ENCODE measurements at places on chromosomes 12 and 14.

- no peak for DNase-seq
These were observed 261.4 kb upstream of the NPAS3 start for GRCh38 chr14:32677129-32677780.

- DNase-seq = no peak
These were observed 537.3 kb downstream of the TMTC2 start for GRCh38 chr12:83224012-83224411.

DNA sequence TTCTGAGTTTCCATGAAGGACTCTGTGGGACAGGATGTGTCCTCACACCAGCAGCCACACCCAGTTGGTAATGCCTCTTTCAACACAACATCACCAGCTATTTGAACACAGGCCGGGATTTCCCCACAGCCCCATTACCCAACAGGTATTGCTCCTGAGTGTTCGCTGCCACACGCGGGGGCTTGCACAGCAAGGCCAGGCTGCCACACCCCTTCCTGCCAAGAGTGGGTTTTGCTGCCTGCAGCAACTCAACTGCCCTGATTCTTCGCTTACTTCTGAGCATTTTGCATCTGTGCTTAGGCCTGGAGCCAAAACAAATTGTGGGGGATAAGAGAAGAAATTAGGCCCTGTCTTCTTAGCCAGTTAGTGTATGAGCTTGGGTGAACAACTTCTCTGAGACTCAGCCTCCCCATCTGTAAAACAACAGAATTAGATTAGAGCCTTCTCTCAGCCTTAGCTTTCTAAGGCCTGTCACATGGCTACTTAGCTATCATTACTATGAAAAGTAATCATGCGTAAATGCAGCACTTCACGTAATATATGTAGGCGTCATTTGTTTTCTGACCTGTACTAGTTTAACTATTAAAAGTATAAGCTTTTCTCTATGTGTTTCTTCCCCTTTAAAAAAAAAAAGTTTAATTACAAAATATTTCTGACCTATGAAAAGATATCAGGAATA, 20.0 kb downstream of the CKAP4 start:
- no peak for DNase-seq

DNA sequence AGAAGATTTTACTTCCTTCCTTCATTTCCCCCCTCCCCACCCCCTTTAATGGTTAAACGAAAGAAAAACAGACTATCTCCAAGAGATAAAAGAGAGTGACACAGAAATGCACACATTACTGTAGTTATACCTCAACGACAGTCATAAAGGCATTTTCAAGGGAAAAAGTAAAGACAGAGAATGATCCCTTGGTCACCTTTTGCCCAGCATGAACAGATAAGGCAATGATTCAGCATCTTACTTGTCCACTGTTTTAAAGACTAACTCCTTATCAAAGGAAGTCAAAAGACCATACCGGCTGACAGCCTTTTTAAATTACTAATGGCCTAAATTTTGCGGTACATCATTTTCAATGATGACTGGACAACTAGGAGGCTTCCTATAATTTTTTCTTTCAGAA, 326.6 kb downstream of the PAWR start:
- DNase-seq = no peak

GRCh38 chr12:50326590-50327284, 43.4 kb upstream of the LIMA1 start:
- peak; percentile 46 for DNase-seq

- DNase-seq = peak; percentile 90
These were observed 125.3 kb upstream of the HIF1A start for GRCh38 chr14:61569812-61570548.

GRCh38 chr12:77047341-77048109, 17.8 kb downstream of the E2F7 start:
- no peak for DNase-seq

GRCh38 chr12:34109390-34109789, 87.1 kb downstream of the ALG10 start:
- no peak for DNase-seq

GRCh38 chr14:85909581-85909980, 379.6 kb downstream of the FLRT2 start:
- DNase-seq = peak; percentile 17

- DNase-seq = peak; percentile 36
These were observed 9.5 kb downstream of the ACIN1 start for GRCh38 chr14:23085458-23085857.

DNA sequence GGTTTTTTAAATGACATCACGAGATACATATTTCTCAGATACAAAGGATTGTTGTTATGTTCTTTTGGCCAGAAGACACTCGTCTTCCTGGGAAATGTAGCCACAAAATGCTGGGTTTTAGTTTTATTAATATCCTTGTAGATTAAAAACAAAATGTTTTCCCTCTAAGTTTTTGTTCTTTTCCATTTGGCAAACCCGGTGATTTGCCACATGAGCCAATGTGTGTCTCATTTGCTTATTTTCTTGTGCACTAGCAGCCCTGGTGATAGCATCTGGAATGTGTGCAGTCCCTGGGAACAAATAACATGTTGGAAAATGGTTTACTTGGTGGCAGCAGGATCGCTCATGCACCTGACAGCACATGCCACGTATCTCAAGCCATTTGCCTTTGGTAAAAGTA, 61.0 kb downstream of the HMGA2 start:
- DNase-seq = no peak

DNA sequence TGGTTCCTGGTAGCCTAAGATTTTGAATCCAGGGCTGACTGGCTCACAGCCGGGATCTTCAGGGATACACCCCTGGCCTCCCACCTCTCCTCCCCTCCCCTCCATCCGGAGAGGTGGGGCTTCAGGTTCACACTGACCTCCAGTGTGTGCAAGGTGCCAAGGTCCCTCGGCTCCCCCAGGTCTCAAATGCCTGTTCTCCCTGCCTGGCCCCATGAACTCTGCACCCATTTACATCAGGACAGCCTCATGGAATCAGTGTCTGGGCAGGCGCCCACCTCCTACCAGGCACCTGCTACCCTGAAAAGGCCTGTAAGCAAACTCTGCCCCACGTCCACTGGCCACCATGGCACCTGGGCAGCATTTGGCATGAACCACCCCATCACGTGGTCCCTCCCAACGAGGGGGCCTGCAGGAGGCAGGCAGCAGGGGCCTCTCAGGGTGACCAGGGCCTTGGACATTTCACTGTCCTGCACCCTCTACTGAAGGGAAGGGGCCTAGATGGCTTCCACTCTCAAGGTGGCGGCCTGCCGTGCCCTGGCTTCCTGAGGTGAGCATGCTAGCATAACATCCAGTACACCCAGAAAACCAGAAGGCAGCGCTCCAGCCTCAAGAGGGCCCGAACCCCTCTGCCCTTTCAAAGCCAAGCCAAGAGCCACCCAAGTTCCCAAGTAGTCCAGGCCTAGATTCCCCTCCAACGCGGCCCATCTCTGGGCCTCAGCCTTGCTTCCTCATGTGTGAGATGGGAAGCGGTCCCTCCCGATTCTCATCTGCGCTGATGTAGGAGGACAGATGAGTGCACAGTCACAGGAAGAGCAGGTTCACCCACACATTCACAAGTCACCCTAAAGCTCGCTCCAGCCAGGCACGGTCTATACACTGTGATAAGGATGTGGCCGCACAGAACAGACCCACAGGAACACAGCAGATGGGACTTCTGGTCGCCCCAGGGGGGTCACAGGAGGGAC, 37.3 kb downstream of the CCDC85C start:
- no peak for DNase-seq

DNA sequence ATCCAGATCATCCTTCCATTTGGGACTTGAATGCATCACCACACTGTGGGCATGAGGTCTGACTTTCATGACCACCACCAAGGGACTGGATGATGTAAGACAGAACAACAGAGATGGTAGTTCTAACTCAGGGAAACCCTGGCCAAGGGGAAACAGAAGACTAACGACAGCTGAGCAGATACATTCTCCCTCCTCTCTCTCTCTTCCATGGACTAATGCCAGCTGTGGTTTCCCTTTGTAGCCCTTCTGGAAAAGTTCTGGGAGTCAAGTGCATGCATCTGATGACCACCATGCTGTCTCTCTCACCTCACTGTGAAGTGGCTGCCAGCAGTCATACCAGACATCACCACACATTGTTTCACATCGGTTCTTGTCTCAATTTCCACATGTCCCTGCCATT, 3.4 kb downstream of the TAS2R30 start:
- DNase-seq = no peak

- no peak for DNase-seq
These were observed 1595.8 kb upstream of the SEL1L start for GRCh38 chr14:83129496-83129895.

DNA sequence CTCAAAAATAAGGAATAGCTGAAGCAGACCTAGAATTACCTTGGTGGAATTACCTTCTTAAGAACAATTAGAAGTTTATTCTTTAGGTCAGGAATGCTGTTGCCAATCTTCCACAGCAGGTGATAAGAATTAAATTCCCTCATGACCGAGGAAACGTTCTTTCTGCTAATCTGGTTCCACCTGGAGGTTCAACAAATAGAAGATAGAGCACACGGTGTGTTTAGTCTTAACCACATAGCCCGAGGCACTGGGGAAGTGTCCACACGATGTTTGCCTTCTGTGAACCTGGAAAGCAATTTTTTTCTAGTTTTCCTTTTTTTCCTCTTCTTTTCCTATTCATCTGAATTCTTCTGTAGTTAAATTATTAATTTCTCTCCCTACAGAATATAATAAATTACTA, 906.9 kb downstream of the NRXN3 start:
- no peak for DNase-seq

DNA sequence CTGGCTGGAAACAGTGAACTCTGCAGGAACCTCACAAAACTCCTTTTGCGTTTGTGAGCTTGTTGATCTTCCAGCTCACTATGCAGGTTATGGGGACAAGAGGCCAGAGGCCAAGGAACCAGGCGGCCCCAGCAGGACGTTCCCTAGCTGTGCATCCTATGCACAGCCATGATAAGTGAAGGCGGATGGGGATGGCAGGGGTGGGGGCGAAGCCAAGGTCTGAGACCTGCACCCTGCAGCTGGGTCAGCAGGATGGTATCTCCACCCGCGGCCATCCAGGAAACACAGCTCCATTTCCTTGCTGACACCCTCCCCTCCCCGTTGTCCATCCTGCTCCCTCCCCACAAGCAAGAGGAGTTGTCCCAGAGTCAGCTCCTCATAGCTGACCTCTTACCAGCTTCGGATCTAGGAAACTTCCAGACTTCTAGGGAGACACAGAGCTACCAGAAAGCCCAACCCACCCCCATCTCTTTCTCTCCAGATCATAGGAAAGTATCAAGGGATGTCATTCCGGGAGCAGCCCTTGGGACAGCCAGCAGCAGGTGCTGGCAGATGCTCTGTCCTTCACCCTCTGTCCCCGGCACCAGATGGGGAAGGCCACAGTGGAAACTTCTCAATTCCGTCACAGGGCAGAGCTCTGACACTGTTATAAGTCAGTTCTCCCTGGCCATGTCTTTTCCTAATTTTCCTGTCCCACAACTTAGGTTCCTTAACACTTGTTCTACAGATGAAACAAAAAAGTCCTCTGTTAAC, 9.4 kb downstream of the ZBTB39 start:
- DNase-seq = no peak

DNA sequence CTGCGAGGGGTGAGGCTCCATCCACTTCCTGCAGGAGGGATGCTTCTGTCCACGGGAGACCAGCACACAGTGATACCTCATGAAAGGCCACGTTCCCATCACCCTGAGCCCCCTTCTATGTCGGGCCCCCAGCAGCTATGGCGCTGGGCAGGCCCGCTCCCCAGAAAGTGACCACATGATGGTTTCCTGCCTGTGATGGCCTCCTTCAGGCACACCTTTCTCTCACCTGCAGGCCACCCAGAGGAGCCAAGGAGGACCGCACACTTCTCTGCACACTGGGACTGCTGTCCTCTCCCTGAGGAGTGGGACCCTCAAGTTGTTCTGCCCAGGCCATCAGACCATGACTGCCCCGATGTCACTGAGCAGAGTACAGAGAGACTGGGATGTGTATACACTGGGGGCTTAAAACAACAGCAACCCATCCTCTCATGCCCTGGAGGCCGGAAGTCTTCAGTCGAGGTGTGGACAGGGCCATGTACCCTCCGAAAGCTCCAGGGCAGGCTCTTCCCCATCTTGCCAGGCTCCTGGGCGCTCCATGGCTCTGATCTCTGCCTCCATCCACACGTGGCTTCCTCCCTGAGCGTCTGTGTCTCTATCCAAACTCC, 158.9 kb downstream of the PIWIL1 start:
- DNase-seq = no peak

- no peak for DNase-seq
These were observed 17.7 kb downstream of the SLC11A2 start for GRCh38 chr12:51008329-51009055.

DNA sequence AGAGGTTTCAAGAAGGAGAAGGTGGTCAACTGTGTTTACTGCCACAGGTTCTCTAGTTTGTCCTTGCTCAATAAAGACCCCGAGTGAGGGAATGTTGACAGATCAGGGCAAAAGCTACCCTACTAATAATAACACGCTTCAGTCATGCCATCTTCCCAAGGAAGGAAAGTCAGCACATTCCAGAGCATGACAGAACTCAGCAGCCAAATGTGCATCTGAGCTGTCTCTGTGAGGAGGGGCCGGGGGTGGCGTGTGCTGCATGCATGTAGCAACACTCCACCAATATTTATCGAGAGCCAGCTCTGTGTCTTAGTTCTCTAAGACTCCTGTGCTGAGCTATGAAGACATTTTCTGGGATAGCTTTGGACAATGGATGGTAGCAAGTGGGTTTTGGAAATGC, 260.4 kb downstream of the DPF3 start:
- no peak for DNase-seq

- peak; percentile 75 for DNase-seq
These were observed 154.9 kb upstream of the PWP1 start for GRCh38 chr12:107530701-107531100.

GRCh38 chr12:49546481-49546880, 7.7 kb downstream of the KCNH3 start:
- no peak for DNase-seq

DNA sequence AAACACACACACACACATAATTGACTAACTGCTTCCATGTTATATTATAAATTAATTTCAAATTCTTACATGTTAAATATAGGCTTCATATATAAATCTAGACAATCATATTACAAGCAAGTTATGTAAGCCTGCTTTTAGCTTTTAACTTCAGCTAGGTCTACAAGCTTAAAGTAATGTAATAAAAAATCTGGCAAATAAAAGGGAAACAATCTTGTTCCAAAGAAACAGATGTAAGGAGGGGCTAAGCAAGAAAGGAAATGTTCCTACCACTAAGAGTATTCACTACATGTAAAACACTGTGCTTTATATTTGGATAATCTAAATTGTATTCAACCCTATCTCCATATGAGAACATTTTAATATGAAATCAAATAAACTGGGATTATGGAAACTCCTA, 110.4 kb downstream of the SLC6A15 start:
- DNase-seq = no peak

- DNase-seq = no peak
These were observed 5.0 kb downstream of the TMEM116 start for GRCh38 chr12:112007945-112008344.

GRCh38 chr12:120925740-120926563, 21.8 kb upstream of the SPPL3 start:
- no peak for DNase-seq

Data from stromal cell of bone marrow (primary cell).